Stimulated activated naive CD4-positive, alpha-beta T cell treated with Interleukin-2 at 50 U/mL for 16 hours (primary cell): ENCODE measurements at places on chromosomes 5 and 9.

- no peak for DNase-seq
Observed at GRCh38 chr9:117612317-117612716, 91.9 kb upstream of the TLR4 start.

DNA sequence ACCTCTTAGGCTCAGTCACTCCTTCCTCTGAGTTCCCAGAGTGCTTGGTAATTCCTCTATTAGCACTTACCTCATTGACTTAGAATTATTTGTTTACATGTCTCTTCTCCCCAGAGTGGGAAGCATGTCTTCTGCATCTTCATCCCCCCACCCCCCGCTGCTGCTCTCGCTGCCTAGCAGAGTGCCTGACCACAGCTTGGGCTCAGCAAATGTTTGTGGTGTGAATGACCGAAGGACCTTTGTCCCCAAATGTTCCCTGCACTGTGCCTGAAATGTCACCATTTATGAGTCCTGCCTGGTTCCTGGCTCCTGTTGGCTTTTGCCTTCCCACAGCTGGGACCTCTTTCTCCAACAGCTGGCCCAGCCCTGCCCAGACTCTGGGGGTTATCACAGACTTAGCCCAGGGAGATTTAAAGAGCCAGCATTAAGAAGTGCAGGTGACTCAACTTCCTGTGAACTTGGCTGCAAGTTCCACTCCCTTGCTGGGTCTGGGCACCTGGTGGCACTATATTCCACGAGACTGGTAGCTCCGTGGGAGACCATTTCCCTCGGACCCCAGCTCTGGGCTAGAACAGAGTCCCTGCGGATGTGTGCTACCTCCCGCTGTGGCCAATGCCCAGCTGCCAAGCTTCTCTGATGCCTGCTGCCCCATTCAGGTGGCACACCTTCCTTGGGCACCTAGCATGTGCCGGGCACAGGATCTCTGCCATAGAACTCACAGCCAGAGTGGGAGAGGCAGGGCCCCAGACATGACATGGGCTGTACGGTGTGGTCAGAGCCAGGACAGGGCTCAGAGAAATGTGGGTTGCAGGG, 1.8 kb upstream of the HMCN2 start:
- no peak for DNase-seq

- DNase-seq, result no peak
Observed at GRCh38 chr5:165304193-165304827, 1798.9 kb downstream of the MAT2B start.

DNA sequence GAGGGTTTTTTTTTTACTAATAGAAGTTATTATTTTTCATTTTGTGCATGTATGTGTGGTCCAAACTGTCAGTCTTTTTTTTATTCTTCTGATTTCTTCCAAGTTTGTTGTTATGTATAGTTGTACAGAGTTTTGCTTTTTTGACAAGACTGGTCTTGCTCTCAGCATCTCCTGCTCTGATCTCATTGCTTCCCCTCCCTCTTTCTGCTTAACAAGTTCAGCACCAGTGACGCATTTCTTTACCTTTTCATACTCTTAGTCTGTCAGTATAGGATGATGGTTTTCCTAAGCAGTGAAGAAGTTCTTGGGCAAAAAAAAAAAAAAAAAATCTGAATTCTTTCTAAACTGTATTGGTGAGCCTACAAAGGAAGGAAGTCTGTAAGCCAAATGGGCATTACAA, 135.1 kb downstream of the CD180 start:
- no peak for DNase-seq

DNA sequence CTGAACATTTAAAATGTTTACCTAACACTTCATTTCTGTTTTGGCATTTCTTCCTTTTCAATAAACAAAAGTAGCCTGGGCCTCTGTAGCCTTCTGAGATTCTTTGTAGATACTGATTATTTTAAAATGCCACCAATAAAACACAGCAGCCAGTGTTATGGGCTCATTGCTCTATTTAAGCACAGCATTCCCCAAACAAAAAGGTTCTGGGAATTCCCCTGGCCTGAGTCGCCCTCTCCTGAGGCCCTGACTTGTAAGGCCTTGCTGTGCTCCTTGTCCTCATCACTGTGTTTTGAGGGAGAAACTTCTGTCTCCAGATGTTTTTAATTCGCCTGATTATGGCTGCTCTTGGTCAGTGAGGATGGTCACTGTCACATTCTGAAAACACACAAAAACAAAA, 33.0 kb upstream of the CTXN3 start:
- no peak for DNase-seq
